ENCODE measurements at places on chromosomes 11 and 22.

DNA sequence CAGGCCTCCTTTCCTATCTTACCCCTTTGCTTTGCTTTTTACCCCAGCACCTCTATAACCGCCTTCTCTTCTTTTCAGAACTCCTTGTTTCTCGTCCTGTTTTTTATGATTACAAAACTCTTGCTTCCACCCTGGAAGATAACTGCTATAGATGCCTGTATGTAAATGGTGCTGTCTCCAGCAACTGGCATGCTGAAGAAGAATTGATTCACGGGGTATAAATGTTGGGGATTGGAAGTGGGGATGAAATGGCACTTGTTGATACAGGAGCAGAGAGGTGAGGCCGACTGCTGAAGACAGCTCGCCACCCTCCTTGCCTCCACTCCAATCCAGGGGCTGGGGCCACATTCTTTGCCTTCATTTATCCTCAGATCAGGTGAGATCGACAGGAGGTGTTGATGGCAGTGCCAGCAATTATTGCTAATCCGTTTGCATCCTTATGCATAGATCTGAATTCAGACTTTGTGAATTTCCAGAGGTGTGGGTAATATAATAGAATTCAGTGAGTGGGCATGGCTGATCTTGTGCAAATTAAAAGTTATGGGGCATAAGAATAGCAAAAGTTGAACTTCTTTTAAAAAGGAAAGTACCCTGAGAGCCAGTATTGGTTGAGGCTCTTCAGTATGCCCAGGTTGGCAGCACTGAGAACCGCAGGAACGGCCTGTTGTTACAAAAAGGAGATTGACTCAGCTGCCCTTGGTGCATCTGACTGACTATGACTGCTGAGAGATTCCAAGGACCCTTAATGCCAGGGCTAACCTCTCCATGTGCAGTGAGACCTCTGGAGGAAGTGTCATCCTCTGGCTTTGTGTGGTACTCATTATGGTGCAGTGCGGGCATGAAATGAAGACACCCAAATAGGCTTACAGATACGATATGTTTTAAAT lies 5.3 kb downstream of the NEAT1 start:
- ATAC-seq, result no peak

DNA sequence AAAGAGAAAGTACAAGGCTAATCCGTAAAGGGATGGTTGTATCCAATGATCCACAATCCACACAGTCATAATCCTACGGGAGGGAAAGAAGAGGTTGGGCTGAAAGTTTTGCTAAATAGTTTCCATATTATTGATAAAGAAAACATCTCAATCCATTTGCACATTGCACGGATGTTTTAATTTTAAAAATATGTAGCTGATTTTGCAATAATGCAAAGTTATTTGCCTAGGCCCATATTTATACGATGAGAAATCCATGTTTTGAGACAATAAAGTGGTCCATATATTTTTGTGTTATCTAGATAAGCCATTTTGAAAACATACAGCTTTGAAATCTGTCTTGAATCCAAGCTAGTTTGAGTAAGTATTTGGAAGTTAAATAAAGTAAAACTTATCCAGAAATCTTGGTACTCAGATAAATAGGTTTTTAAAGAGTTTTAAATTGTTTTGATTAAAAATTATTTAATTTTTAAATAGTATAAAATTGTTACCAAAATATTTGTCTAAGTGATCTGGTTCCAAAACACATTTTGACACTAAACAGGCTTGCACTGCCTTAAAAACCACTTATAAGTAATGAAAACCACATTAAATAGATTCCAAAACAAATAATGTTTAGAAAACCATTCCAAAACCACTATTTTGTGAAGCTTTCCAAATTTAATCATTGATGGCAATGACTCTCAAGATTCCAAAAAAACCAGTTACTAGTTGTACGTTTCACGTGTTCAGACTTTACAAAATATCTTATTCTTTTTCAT lies 38.2 kb upstream of the PAMR1 start:
- no peak for ATAC-seq

DNA sequence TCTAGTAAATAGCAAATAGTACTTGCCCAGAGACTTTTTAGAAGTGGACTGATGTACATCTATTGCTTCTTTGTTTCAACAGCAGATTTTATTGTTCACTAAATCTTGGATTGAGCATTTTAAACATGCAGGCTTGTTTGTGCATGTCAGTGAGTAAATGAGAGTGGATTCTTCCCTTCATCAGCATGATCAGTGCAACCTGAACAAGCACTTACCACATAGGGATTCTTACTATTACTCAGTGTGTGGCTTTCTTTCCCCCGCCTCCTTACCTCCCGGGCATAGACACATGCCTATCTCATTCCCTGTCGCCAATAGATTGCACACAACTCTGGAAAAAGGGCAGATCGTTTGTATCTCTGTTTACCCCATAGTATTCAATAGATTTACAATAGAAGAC lies 197.5 kb downstream of the C11orf87 start:
- ATAC-seq, result no peak

- peak; percentile 61 for ATAC-seq
These were observed 1.9 kb upstream of the CARD16 start for GRCh38 chr11:105046898-105047579.

DNA sequence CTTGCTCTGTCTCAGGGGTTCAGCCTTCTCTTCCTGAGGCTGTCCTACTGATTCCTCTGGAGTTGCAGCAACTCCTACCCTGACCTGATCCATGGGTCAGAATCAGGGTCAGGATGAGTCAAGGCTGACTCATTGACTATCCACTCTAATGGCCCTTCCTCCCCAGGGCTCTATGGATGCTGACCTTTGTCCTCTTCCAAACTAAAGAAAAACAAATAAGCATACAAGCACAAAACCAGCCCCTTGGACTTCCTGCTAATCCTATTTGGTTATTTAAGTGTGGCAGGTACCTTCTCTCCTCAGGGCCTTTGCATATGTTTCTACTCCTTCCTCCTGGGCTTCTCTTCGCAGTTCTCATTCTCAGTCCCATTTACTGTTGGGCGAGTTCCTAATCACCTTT lies 204.5 kb upstream of the NAV2 start:
- peak; percentile 62 for ATAC-seq

GRCh38 chr11:132744771-132745170 lies 787.5 kb downstream of the OPCML start:
- no peak for ATAC-seq

- ATAC-seq, result no peak
These were observed 113.0 kb downstream of the ADAMTS15 start for GRCh38 chr11:130561441-130561881.

DNA sequence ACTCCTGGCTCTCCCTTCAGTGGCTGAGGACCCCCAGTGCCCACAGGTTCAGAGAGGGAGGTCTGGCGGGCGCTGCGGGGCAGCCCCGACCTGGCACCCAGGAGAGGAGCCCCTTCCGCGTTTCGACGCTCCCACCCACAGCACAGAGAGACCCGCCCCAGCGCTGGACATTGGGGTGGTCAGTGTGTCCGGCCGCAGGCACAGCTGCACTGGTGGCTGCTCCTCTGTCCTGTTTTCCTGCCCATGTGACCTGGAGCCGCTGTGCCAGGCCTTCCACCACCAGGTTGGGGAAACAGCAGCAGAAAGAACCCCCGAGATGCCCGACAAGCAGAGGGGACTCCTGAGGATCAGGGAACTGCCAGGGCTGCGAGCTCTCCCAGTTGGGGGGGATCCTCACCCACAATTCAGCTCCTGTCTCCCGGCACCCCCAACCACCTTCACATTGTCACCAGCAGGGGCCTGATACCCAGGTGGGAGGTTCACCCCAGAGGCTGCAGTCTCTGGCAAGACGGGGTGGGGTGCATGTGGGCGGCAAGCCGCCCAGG lies 13.6 kb downstream of the KRTAP5-5 start:
- ATAC-seq, result no peak

DNA sequence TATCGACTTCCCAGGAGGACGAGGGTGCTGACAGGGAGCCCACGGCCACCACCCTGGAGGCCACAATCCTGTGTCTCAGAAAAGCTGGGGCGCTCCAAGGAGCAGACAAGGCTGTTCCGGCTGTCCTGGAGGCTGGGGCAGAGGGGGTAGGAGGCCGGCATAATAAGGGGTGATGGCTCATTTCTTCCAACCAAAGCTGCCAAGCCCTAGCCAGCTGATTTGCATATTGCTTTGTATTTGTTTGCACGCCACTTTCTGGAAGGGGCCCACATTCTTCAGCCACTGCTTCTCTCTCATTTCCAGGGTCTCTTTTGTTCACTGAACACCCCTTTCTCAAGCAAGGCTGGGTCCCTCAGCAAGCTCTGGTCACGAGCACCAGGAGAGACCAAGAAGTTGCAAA lies 4.7 kb downstream of the PDE2A start:
- ATAC-seq, result peak; percentile 39

DNA sequence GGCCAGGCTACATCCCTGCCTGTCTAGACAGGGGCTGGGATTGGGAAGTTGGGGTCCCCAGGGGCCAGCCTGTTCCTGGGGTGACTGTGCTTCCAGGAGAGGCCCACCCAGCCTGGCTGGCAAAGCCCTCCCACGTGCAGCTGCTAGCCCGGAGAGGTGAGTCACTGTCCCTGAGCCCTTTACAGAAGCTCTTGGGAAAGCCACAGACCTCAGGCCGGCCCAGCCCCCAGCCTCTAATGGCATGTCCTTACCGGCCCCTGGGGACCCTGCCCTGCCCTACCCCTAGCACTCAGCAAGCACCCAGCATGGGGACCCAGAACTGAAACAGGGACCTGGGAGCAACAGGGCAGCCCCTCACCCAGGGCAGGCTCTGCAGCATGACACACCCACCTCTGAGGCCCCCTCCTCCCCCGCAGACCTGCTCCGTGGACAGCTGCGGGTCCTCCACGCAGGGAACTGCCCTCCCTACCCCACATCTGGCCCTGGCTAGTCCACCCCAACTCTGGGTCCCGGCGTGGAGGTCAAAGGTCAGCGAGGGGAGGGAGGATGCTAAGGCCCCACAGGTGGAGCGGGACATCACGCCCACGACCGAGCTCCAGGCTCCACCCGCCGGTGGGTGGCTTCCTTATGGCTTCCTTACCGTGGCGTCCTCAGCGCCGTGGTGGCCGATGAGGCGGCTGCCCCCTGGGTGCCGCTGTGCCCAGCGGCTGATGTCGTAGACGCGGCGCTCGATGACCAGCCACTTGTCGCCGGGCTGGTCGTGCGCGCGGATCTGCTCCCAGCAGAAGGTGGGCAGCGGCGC lies 615 bp downstream of the FADS3 start:
- peak; percentile 53 for ATAC-seq

DNA sequence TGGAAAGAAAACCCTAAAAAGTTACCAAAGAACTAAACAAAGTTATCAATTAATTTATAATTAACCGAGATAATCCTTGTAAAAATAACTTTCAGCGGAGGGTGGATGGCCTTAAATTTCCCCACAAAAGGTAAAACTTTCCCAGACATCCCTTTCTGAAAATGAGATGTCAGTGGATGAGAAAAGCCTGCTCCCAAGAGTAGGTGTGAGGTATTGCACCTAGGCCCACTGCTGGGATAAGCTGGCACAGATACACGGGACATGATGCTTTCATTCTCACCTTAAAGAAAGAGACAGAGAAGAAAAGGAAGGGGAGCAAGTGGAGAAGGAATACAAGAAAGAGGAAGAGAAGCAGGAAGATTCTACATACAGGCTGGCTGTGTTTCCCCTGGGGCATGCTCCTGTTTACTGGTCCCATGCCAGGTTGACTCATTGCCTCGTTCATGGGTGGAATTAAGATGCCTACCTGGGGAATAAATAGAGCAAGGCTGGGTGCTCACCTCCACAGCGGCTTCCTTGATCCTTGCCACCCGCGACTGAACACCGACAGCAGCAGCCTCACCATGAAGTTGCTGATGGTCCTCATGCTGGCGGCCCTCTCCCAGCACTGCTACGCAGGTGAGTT lies at the start of gene SCGB2A2:
Gene SCGB2A2 (plus strand): TSS at position 505 of the 625 bp plus-strand sequence. CDS start 59 bp downstream, at position 564.
- ATAC-seq, result no peak

- ATAC-seq, result no peak
These were observed 6.0 kb downstream of the SSTR3 start for GRCh38 chr22:37206118-37206840.

GRCh38 chr11:11805228-11805627 lies 36.5 kb upstream of the USP47 start:
- no peak for ATAC-seq

- no peak for ATAC-seq
These were observed 7.8 kb downstream of the OR8K5 start for GRCh38 chr11:56152333-56152732.

GRCh38 chr11:97525273-97525672 lies 1135.5 kb downstream of the JRKL start:
- ATAC-seq, result no peak

DNA sequence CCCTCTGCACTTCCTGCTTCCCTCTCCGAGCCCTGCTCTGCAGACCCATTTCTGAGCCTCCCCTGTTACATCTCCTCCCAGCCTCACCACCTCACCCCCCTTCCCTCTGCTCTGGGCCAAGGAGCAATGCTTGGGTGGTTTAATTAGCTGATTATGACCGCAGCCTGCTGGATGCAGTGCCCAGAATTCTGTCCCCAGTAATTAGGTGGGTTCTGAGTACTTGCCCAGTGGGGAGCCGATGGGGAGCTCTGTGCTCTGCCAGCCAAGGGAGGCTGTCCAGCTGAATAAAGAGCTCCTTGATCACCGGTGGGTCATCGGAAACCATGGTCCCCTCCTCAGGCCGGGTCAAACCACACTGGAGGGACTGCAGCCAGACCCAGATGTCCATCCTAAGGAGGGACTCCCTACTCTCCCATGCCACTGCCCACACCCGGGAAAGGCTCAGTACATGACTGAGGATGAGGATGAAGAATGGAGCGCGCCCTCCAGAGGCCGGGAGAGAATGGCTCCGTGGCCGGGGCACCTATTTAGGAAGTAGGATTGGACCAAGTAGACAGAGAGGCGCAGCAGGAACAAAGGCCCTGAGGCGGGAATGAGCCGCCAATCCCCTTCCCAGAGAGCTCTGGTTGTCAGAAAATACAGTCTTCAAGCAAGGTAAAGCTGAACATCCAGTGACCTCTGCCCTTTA lies 9.1 kb downstream of the ARRB1 start:
- ATAC-seq, result no peak

DNA sequence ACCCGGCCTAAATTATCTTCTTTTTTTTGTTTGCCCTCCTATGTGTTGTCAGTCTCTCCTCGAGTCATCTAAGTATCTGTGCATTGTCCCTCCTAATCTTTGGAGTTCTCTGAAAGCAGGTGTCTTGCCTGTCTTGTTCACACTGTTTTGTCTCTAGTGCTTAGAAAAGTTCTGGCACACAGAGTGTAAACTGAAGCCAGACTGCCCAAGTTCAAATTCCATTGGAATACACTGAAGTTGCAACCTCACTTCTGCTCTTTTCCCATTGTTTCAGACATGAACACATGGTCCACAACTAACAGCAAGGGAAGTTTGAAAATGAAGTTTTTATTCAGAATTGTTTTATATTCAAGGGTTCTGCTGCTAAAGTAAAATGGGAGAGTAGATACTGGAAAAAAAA lies 38.7 kb downstream of the PAX6 start:
- ATAC-seq, result no peak

GRCh38 chr11:120750647-120751549 lies 239.3 kb downstream of the GRIK4 start:
- no peak for ATAC-seq

GRCh38 chr11:6393989-6394670 lies 3.9 kb downstream of the SMPD1 start:
- no peak for ATAC-seq

GRCh38 chr11:66247295-66247694 lies 21.1 kb upstream of the RAB1B start:
- ATAC-seq, result no peak
